ENCODE measurements at places on chromosomes 3 and 15.

GRCh38 chr15:51497806-51498205, 124.8 kb downstream of the DMXL2 start:
- H3K27ac ChIP-seq = no peak overlapping the region
- no peaks in the 10 kb centered on the region for H3K27me3 ChIP-seq
- H3K36me3 ChIP-seq = peaks cover 9% of the 10 kb centered on the region
- no peak overlapping the region for H3K4me3 ChIP-seq
- no peak for DNase-seq

GRCh38 chr15:82544431-82544830, 4.2 kb upstream of the RPS17 start:
- peaks cover 7% of the 10 kb centered on the region for H3K27me3 ChIP-seq
- H3K4me3 ChIP-seq = no peak overlapping the region
- H3K36me3 ChIP-seq = no peaks in the 10 kb centered on the region
- peaks cover 4% of the 10 kb centered on the region for H3K4me1 ChIP-seq
- no peak for DNase-seq
- no peak overlapping the region for H3K27ac ChIP-seq

DNA sequence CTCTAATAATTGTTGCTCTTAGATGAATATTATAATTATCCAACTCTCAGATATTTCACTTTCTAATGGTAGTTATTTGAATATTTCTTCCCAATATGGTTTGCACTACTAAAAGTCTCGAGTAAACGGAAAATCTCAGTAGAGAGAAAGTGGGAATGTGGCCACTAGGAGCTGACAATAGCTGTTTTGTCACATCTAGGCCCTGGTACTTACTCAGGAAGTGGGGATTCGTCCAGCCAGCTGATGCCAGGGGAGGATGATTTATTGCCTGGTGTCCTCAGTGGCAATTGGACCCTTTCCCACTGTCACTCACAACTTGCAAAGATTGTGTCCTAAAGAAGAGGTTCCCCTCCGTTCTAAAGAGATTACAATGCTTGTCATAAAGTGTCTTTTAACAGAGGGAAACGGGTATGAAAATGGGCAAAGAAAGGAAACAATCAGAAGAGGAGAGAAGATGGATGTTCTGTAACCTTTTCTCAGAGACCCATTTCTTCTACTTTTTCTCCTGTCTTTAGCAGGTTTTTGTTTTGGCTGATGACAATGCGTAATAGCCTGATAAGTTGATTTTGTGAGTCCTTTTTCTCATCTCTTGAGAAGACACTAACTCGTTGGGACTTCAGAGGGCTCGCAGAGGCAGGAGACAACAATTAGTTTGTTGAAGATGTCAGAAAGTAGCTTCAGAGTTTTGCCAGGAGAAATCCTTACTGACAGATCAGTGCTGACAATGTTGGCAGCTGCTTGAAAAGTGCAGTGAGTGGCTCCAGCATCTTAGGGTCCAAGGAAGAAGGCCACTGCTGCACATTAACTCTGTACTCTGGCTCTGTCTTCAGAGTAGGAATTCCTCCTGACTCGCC, 320.6 kb downstream of the MECOM start:
- no peak overlapping the region for H3K27ac ChIP-seq
- peaks cover 36% of the 10 kb centered on the region for H3K4me1 ChIP-seq
- no peaks in the 10 kb centered on the region for H3K36me3 ChIP-seq
- DNase-seq = no peak

DNA sequence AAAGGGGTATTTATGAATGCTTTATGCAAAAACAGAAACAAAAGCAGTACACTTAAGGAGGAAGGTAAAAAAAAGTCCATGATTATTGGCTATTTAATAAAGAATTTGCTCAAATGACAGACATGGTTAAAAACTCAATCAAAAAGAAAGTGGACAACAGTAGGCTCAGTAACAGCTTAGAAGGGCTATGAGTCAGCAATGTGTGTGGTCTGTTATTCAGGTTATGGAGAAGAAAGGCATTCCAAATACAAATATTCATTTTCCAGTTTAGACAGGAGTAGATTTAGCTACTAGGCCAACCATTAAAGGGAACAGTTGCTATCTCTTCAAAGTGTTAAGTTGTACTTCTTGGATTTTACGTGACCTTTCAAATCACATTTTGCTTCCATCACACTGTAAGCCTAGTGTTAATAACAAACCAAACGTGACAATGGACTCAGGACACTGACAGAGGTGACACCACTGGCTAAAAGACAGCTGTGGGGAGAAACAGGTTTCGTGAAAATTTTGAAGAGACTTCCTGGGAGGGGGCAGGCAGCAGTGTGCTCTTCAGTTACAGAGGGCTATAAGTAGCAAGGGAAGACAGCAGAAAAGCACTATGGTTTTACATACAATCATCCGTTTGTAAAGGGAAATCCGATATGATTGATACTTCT, 41.7 kb upstream of the MYO5C start:
- peaks cover 8% of the 10 kb centered on the region for H3K36me3 ChIP-seq
- peak overlapping the region; percentile 58 for H3K27ac ChIP-seq
- no peak overlapping the region for H3K4me3 ChIP-seq
- peaks cover 21% of the 10 kb centered on the region for H3K4me1 ChIP-seq
- no peaks in the 10 kb centered on the region for H3K27me3 ChIP-seq

DNA sequence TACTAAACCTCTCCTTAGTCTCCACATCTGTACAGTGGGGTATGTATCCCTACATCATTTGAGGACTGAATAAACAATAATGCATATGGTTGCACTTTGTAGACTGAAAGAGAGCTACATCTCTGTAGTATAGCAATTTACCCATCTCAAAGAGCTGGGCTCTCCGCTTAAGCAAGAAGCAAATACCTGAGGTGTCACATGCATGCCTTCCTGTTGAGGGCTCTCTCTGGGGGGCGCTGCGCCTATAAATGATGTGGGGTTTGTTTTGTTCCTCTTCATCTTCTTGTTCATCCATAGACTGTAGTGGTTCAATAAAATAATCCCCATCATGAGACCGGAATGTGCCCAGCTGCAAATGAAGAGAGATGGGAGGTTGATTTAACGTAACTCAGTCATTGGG, 6.8 kb downstream of the ADAMTS9 start:
- no peak for DNase-seq
- no peak overlapping the region for H3K4me3 ChIP-seq
- peaks cover 4% of the 10 kb centered on the region for H3K4me1 ChIP-seq
- peaks cover 26% of the 10 kb centered on the region for H3K27me3 ChIP-seq
- H3K36me3 ChIP-seq = peaks cover 14% of the 10 kb centered on the region

DNA sequence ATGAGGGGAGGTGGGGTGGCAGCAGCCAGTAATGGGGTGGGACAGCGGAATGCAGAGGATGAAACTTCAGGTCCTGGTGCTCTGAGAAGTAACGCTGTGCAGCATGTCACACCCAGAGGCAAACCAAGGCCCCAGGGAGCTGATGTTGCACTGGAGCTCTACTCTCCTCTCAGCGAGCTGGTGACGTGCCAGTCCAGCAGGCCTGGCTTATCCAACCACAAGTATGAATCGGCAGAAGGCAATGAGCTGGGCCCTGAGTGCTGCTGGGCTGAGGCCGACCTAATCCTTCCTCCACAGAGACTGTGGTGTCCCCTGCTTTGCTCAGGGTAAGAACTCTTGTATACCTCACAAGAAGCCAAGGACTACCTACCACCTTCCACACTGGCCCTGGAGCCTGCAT, 30.5 kb downstream of the CD86 start:
- H3K27me3 ChIP-seq = peaks cover 4% of the 10 kb centered on the region
- DNase-seq = no peak
- H3K27ac ChIP-seq = no peak overlapping the region
- no peaks in the 10 kb centered on the region for H3K36me3 ChIP-seq
- no peaks in the 10 kb centered on the region for H3K4me1 ChIP-seq

DNA sequence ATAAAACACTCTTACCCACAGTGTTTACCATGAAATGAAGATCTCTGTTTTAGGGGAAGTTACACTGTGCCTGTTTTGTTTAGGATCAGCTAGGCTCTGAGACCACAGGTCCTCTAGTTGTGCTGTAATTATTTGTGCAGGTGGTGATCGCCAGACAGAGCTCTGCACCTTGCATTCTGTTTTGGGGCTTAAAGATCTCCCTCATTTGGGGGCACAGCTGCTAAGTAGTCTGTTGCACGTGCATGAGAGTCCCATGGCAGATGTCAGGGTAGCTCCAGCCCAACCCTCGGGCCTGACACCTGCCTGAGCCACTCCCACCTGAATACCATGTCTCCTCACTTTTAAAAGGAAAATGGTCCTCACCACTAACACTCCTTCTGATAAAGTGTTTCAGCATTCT, 12.4 kb downstream of the C3orf20 start:
- H3K36me3 ChIP-seq = no peaks in the 10 kb centered on the region
- DNase-seq = no peak
- H3K4me3 ChIP-seq = no peak overlapping the region
- H3K4me1 ChIP-seq = no peaks in the 10 kb centered on the region
- H3K27ac ChIP-seq = no peak overlapping the region
- peaks cover 22% of the 10 kb centered on the region for H3K27me3 ChIP-seq

GRCh38 chr3:169453256-169454059, 210.1 kb downstream of the MECOM start:
- no peak for DNase-seq
- H3K27ac ChIP-seq = no peak overlapping the region
- H3K27me3 ChIP-seq = peaks cover 36% of the 10 kb centered on the region
- H3K36me3 ChIP-seq = no peaks in the 10 kb centered on the region
- H3K4me3 ChIP-seq = no peak overlapping the region

GRCh38 chr3:48619541-48620524, 1.7 kb downstream of the TMEM89 start:
- H3K27ac ChIP-seq = no peak overlapping the region
- no peak overlapping the region for H3K4me3 ChIP-seq
- no peaks in the 10 kb centered on the region for H3K4me1 ChIP-seq
- H3K27me3 ChIP-seq = no peaks in the 10 kb centered on the region

DNA sequence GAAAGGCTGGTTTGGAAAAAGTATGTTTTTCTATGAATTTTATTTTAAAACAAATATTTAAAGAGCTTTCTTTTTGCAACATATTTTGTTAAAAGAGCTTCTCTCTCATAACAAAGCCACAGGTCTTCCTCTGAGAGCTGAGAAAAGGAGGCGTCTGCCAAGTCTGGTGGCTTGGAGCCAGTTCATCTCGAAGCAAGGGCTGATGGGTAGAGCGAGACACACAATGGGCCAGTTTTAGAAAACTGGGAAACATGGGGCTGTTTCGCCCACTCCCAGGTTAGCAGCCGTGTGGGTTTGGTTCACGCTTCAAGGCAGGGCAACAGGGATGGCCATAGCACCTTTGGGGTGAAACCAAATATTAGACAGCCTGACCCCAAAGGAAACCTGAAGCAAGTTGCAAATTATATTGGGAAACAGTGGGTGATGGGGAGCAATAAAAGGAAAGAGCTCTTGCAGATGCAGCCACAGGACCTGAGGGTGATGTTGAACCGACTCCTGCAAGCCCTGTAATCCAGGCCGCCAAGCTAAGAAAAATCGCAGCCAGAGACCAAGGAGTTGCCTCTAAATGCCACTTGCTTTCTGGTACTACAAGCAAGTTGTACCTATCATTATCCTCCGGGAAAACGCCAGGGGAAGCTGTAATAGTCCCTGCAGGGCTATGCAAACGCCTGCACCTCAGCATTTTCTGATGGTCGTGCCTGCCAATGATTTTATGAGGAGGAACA, 88.4 kb upstream of the GALNT15 start:
- no peaks in the 10 kb centered on the region for H3K36me3 ChIP-seq
- H3K27me3 ChIP-seq = peaks cover 3% of the 10 kb centered on the region
- no peak for DNase-seq
- H3K27ac ChIP-seq = no peak overlapping the region
- no peak overlapping the region for H3K4me3 ChIP-seq
- H3K4me1 ChIP-seq = no peaks in the 10 kb centered on the region

DNA sequence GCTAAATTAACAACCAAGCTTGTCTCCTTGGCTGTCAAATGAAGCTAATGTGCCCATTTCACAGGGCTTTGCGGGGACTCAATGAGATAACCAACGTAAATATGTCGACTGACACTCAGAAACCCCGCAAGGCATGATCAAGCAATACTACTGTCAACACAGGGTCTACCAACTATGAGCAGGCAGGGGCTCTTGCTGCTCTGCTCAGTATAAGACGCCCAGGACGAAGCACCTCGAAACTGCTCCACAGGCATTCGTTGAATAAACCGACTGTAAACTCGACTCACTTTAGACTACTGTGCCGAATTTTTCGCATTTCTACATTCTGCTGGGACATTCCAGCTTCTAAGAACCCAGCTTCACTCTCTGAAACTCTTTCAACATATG, 55.0 kb downstream of the FEZF2 start:
- no peak for DNase-seq
- peaks cover 18% of the 10 kb centered on the region for H3K4me1 ChIP-seq
- peak overlapping the region; percentile 94 for H3K27ac ChIP-seq
- no peaks in the 10 kb centered on the region for H3K36me3 ChIP-seq
- H3K27me3 ChIP-seq = no peaks in the 10 kb centered on the region
- peak overlapping the region; percentile 97 for H3K4me3 ChIP-seq

- DNase-seq = no peak
- no peaks in the 10 kb centered on the region for H3K36me3 ChIP-seq
- H3K27ac ChIP-seq = no peak overlapping the region
- H3K4me1 ChIP-seq = no peaks in the 10 kb centered on the region
- no peaks in the 10 kb centered on the region for H3K27me3 ChIP-seq
Observed at GRCh38 chr3:26004172-26004571, 214.3 kb downstream of the OXSM start.

- H3K4me1 ChIP-seq = no peaks in the 10 kb centered on the region
- no peaks in the 10 kb centered on the region for H3K27me3 ChIP-seq
Observed at GRCh38 chr3:164498917-164499316, 579.4 kb downstream of the SI start.

DNA sequence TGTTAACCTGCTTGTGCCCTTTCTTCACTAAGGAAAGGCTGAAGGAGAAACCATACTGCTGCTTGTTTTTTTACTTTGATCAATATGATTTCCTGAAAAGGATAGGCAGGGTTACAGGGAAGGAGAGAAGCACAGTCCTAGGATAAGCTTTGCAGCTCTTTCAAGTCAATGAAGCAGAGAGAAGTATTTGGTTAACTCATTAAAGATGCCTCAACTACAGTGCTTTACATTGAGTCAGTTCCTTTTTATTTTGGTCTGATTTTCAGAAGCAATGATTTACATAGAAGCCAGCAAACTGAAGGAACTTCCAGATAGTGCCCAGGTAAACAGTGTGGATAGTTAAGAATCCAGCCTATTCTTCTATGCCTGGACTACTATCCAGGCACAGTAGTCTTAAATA, 64.8 kb downstream of the ARIH1 start:
- H3K27ac ChIP-seq = no peak overlapping the region
- H3K4me3 ChIP-seq = no peak overlapping the region
- H3K27me3 ChIP-seq = no peaks in the 10 kb centered on the region
- no peak for DNase-seq
- H3K4me1 ChIP-seq = peaks cover 3% of the 10 kb centered on the region
- H3K36me3 ChIP-seq = peaks cover 24% of the 10 kb centered on the region

- peak overlapping the region; percentile 95 for H3K27ac ChIP-seq
- peaks cover 4% of the 10 kb centered on the region for H3K36me3 ChIP-seq
- H3K27me3 ChIP-seq = no peaks in the 10 kb centered on the region
Observed at GRCh38 chr15:92845126-92845508, 55.0 kb upstream of the CHD2 start.
